Motor neuron (in vitro differentiated cells): ENCODE measurements at places on chromosomes 5 and 9. TPM values are rescaled to one million over a fixed set of nuclear protein-coding genes. Genes with fewer than 3 reads are reported as not detected.

DNA sequence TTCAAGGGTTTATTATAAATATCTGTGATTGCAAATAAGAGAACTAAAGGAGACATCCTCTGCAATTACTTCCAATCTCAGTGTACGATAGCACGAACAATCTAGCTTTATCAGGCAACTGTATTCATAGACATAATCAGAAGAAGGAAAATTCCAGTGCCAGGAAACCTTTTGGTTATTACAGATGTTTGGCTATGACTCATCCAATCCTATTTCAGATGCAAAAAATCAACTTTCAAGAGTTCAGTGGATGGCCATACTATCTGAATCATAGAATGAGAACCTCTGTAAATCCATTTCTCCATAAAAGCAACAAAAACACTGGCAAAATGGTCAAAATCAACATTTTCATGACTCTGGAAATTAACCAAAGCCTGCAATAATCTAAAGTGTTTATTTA is 37.9 kb downstream of the GAS1 start:
- no peak for ATAC-seq

DNA sequence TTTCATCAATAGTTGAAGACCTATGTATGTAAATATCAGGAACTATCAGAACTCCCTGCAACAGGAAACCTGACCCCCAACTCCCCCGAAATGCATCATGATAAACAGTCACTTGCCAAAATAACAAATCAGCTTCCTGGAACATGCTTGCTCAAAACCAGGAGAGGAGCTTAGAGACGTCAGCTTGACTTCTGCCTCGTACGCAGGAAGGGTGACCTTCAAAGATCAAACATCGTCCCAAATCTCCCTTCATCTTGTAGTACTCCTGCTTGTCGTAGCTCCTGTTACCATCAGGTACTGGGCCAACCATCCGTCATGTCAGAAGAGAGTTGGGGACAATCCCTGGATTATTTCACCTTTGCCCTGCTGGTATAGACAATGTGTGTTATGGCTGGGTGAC is 396.1 kb downstream of the GADD45G start:
- no peak for ATAC-seq

The GPR150 gene
- total RNA-seq: 0.18 and 0.31 TPM in 2 replicates

The LECT2 gene
- total RNA-seq: not detected in 2 replicates

The DEPDC1B gene
- total RNA-seq: 0.71 and 0.74 TPM in 2 replicates
